ENCODE measurements at places on chromosomes 2 and 18.

DNA sequence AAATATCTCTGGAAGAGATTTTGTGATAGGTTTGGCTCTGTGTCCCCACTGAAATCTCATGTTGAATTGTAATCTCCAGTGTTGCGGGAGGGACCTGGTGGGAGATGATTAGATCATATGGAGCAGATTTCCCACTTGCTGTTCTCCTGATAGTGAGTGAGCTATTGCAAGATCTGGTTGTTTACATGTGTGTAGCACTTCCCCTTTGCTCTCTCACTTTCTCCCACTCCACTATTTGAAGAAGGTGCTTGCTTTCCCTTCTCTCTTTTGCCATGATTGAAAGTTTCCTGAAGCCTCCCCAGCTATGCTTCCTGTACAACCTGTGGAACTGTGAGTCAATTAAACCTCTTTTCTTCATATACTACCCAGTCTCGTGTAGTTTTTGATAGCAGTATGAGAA lies 97.0 kb upstream of the FN1 start:
- no peak for DNase-seq

DNA sequence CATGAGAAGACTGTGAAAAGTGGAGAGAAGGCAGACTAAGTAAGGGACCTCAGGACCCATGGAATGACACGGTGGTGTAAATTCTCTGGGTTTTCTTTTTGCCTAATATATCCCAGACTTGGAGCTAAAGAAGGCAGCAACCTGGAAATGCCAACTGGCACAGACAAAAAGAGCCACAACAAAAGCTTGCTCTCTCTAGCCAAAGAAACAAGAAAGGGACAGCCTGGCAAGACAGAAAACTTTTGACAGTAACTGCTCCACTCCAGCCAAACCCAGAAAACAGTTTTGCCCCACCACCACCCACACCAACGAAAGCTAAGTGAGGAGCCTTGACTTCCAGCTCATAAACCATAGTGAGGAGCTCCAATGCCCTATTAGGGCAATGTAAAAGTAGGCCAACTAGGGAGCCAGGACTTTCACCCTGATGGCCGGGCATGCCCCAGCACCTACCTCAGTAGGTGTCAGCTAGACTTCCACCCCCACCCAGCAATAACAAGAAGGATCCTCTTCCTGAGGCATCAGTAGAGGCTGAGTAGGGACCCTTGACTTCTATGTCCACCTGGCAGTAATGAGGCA lies 35.5 kb downstream of the PELI1 start:
- no peak for DNase-seq

- DNase-seq = no peak
Measured at GRCh38 chr2:235900631-235901030, 267.6 kb downstream of the GBX2 start.

DNA sequence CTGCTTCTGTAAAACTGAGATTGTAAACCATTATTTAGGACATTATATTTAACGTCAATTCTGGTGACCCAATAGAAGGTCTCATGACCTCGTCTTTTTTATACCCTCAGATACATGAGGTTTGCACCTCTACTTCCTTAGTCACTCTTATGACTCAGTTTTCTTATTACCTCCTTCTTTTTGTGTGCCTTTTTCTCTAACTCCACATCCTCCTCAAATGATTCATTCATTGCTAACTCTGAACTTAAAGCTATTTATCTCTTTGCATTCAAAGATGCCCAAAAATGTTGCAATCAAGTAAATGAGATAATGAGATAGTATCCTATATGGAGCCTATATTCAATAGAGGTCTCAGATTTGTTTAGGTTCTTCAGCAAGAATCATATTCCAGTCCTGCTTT lies 121.0 kb upstream of the KYNU start:
- no peak for DNase-seq

GRCh38 chr2:241519669-241520068 lies 11.3 kb upstream of the STK25 start:
- DNase-seq = no peak

GRCh38 chr2:219017201-219017931 lies 23.9 kb downstream of the CFAP65 start:
- no peak for DNase-seq

- DNase-seq = no peak
Measured at GRCh38 chr18:28409811-28410210, 232.9 kb upstream of the CDH2 start.

DNA sequence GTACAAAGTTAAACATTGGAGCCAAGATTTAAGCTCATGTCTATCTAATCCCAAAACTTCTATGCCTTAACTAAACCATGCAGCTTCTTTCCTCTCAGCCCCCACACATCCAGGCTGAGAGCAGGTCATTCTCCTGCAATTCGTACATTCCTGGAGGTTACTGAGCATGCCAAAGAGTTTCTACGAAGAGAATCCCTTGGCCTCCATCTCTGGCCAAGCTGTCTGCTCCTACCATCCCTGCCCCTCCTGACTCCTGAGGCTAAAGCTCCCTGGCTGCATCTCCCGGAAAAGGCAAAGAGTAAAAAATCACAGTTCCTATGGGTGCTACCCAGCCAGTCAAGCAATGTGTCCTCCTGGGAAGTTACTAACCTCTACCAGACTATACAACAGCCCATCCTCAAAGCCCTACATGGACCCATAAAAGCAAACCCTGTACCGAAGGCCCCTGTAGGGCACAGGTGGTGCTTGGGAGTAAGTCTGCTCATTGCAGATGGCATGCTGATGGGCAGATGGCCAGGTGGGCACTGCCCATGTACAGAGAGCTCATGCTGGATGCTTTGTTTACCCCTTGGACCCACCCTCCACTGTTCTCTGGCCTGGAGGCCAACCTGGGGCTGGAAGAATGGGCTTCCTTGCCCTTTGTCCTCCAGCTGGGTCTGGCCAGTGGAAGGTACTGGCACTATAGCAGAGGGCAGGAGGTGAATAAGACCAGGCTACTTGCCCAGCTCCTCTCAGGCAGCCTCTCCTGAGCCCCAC lies 99.5 kb downstream of the TTC32 start:
- no peak for DNase-seq

- DNase-seq = no peak
Measured at GRCh38 chr2:200743042-200743676, 68.6 kb upstream of the BZW1 start.

DNA sequence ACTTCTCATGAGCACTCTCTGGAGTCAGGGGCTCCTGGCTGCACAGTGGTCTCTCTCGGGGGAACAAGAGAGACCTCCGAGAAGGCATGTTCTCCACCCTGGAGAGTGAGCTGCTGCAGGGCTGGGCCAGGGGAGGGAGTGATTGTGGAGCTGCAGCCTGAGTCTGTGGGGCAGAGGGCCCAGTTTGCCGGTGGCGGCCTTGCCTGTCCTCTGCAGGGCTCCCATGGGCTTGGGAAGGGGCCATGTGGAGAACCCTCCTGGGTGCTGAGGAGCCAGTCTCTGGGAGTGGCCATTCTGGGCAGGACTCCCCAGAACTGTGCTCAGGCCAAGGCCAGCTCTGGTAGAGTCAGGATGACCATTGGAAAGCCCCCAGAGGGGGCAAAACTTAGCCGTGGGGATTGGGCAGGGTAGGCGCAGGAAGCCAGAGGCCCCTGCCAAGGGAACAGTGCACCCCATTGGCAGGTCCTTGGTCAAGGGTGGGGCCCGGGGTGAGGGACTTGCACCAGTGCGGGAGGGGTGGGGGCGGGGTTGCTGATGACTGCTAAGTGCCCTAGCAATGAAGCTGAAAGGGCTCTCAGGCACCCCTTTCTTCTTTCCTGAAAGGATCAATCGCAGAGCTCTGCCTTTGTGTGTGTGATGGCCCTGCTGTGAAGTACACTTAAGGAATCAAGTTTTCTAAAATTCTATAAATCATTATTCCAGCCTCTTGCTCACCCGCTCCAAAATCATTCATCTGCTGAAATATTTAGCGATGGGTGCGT lies 69.7 kb upstream of the BOD1L2 start:
- DNase-seq = no peak

- DNase-seq = no peak
Measured at GRCh38 chr18:36567800-36568199, 261.0 kb downstream of the TPGS2 start.

GRCh38 chr2:49914281-49914680 lies 760.0 kb upstream of the FSHR start:
- DNase-seq = no peak

DNA sequence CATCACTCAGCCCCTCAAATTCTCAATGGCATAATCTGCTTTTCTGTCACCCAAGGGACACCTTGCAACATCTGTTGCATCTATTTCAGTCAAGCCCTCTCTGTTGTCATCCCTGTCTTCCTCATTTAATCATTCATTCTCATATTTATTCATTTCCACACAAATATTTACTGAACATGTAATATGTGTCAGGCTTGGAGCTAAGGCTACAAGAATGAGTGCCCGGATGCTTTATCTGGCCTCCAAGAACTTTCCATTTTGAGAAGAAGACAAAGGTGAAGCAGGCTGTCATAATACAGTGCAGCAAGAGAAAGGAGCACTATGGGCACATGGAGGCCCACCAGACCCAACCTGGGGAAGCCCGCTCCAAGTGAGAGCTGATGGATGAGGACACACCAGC lies 15.6 kb downstream of the IL18RAP start:
- DNase-seq = no peak

GRCh38 chr2:150095361-150096095 lies 391.9 kb downstream of the RND3 start:
- DNase-seq = no peak

Measured in activated CD8-positive, alpha-beta memory T cell treated with anti-CD3 and anti-CD28 coated beads, Interleukin-2, amount 10 ng/mL, durations not matched to agents 7 days and 5 days (primary cell).